ENCODE measurements at places on chromosomes 4 and X.

- no peak for DNase-seq
These were observed 7.1 kb downstream of the SMIM9 start for GRCh38 chrX:154827194-154828015.

- no peak for DNase-seq
These were observed 17.6 kb upstream of the WFS1 start for GRCh38 chr4:6252051-6252450.

DNA sequence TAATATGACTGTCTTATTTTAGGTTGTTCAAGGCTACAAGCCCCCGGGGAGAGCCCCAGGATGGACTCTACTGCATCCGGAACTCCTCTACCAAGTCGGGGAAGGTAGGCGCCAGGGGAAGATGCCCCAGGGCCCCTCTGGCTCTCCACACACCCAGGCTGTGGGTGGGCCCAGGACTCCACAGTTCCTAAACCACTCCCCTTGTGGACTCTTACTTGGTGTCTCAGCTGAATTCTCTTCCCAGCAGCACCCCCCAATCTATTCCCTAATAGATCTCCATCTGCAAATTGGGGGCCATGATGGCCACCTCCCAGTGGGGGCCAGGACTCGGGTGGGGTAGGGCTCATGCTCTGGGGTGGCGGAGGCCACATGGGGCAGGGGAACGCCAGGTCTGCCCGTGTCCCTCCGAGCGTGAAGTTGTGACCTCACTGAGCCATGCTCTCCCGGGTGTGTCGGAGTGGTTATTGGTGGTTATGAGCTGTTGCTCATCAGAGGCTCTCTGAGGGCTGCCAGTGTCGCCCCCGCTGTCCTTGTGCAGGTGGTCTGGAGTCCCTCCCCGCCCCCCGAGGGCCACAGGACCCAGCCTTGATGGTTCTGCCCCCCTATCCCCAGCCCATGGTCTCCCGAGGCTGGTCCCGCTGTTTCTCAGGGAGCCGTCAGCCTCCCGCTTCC lies 11.2 kb upstream of the ADD1 start:
- no peak for DNase-seq

GRCh38 chrX:41684138-41684537 lies 4.6 kb upstream of the GPR34 start:
- no peak for DNase-seq

DNA sequence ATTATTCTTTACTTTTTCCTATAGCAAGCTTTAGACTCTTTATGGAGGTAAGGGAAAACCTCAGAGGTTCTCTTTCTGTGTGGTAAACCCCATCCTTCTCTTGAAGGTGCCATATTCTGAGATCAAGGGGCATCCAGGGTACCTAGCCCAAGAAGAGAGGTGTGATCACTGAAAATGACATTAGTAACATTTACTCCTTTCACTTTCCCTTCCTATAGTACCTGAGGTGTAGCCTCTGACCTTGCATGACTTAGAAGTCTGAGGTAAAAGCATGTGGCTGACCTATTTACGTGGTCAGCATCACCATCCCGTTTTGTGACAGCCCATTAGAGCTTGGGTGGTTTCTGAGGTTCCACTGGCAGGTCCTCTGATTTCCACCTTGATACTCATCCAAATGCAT lies 25.7 kb downstream of the SGMS2 start:
- DNase-seq: no peak

GRCh38 chr4:149897783-149898182 lies 82.1 kb upstream of the IQCM start:
- DNase-seq: no peak

- DNase-seq: no peak
These were observed 32.3 kb upstream of the C4orf50 start for GRCh38 chr4:6050551-6050950.

GRCh38 chrX:24005028-24005427 lies 22.0 kb downstream of the KLHL15 start:
- DNase-seq: no peak

Data from stimulated activated CD4-positive, alpha-beta T cell treated with anti-CD3 and anti-CD28 coated beads, Interleukin-1b, Interleukin-23, amount 100 ng/mL, for 24 hours (primary cell).